Testis (tissue), 5 donors: ENCODE measurements at places on chromosomes 7 and 10. TPM values are rescaled to one million over a fixed set of nuclear protein-coding genes. Genes with fewer than 3 reads are reported as not detected.
A peak's percentile ranks its signal among the peaks of the same experiment; 100 is the strongest.

- DNase-seq: no peak
These were observed 35.3 kb upstream of the ZNF92 start for GRCh38 chr7:65338346-65338745.

- peak; percentile 24 for DNase-seq
These were observed 21.4 kb upstream of the GSDME start for GRCh38 chr7:24778543-24779282.

LIPN gene
- 0.31 TPM for total RNA-seq

- no peak for DNase-seq
These were observed 30.8 kb upstream of the SH2B2 start for GRCh38 chr7:102255916-102256315.

- no peak for DNase-seq
These were observed 41.6 kb downstream of the ACSM6 start for GRCh38 chr10:95235676-95236067.

GRCh38 chr7:7446616-7447015 lies 89.1 kb downstream of the COL28A1 start:
- DNase-seq: no peak

PON1 gene
- 1.2 TPM for total RNA-seq

GRCh38 chr10:663831-664251 lies 25.6 kb downstream of the DIP2C start:
- peak; percentile 88 for DNase-seq

- no peak for DNase-seq
These were observed 1.5 kb downstream of the SUN1 start for GRCh38 chr7:833601-834258.

PVRIG gene
- total RNA-seq: 3.3 TPM

GIMAP4 gene
- total RNA-seq: 6.2 TPM

MINDY3 gene
- total RNA-seq: 39.6 TPM

DNA sequence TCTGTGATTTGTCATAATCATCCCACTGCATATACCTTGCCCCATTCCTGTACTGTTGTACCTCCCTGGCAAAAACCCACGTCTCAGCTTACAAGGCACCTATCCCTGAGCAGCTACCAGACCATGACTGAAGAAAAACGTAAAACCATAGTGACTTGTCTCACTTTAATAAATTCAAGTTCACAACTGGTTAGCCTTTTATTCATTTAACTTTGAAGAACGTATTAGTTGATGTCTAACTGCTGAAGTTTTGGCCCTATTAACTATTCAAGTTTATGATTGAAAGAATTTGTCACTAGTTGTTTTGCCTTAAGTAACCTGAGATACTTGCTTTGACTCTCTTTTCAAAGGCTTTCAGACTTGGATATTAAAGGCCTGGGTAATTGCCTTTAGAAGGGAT lies 59.7 kb downstream of the GALNT11 start:
- DNase-seq: no peak

GRCh38 chr7:39392151-39392550 lies 174.1 kb upstream of the YAE1 start:
- no peak for DNase-seq

- no peak for DNase-seq
These were observed 21.7 kb upstream of the LRRC17 start for GRCh38 chr7:102890971-102891692.

- no peak for DNase-seq
These were observed 97.6 kb upstream of the GPR22 start for GRCh38 chr7:107372298-107372697.

ITIH5 gene
- total RNA-seq: 28.0 TPM

EGR2 gene
- 6.8 TPM for total RNA-seq

- no peak for DNase-seq
These were observed 148.4 kb downstream of the GRID1 start for GRCh38 chr10:86218160-86218559.

SPDYE11 gene
- total RNA-seq: 1.9 TPM

DNA sequence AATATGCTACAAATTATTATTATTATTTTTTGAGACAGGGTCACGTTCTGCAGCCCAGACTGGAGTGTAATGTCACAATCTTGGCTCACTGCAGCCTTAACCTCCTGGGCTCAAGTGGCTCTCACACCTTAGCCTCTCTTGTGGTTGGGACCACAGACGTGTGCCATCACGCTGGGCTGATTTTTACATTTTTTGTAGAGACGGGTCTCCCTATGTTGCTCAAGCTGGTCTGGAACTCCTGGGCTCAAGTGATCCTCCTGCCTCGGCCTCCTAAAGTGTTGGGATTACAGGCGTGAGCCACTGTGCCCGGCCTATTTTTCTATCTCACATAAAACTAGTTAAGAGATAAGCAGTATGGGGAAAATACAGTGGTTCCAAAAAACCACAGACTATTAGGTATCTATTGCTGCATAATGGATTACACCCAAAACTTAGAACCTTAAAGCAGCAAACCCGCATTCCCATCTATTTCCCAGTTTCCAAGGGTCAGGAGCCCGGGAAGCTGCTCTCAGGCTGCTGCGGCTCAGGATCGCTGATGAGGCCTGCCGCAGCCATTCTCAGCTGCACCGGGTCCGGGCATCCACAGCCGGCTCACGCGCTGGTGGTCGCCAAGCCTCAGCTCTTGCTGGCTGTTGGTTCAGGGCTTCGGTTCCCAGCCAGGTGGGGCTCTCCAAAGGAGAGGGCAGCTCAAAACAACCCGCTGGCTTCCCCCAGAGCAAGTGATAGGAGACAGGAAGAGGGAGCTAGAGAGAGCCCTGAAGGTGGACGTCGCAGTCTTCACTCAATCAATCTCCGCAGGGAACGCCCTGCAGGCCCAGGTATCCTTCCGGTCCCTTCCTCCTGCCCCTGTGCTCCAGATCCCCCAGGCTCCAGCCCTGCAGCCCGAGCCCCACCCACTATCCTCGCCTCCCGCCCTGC lies 128.2 kb downstream of the UBE2H start:
- peak; percentile 72 for DNase-seq

DNA sequence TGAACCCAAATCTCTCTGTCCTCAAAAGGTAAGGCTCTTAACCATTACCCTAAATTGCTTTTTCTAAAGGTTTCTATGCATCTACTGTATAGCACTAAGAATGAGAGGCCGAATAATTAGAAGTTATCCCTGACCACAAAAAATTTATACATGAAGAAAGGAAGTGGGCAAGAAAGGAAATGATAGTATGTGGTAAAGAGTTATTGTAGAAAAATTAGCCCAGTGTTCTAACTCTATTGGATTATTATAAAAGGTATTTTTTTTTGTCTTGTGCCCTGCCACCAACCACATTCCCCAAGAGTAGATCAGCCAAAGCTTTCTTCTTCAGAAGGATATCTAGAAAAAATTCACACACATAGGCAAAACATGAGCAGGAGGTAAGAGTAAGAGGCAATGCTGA lies 45.4 kb downstream of the DKK1 start:
- DNase-seq: no peak

DNA sequence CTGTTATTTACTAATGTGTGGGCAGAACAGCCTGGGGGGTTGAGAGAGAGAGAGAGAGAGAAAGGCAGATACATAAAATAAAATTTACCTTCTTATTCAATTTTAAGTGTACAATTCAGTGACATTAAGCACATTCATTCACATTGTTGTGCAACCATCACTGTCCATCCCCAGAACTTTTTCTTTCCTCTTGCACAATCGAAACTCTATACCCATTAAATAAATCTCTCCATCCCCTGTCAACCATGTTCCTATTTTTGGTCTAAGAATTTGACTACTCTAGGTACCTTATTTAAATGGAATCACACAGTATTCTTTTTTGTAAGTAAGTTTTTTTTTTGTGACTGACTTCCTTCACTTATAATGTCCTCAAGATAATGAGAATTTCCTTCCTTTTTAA lies 181.6 kb downstream of the SND1 start:
- DNase-seq: no peak

- DNase-seq: no peak
These were observed 33.6 kb downstream of the GPER1 start for GRCh38 chr7:1121476-1121875.

DNA sequence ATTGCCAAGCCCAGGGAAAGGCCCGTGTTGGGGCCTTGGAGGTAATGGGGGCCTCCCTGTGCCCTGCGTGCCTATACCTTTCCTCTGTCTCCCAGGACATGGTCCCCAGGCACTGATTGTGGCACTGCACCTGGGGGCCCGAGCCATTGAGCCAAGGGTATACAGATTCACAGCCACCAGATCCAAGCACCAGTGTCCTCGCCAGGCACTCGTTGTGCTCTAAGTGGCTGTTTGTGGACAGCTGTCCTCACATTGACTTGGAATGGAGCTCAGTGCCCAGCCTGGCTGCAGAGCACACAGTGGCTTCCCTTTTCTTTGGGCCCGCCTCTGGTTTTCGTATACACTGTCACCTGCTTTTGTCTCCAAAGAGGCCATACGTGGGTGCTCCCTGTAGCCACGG lies 72.0 kb upstream of the BTBD16 start:
- DNase-seq: no peak

- no peak for DNase-seq
These were observed 29.7 kb upstream of the ZNRF2 start for GRCh38 chr7:30254717-30255063.

- no peak for DNase-seq
These were observed 410.0 kb upstream of the MGMT start for GRCh38 chr10:129056734-129057689.
